Suprapubic skin (tissue), 4 donors: ENCODE measurements at places on chromosomes 16 and 17. TPM values are rescaled to one million over a fixed set of nuclear protein-coding genes. Genes with fewer than 3 reads are reported as not detected.
A peak's percentile ranks its signal among the peaks of the same experiment; 100 is the strongest.

The DBNDD1 gene
- 2.1 TPM for total RNA-seq

DNA sequence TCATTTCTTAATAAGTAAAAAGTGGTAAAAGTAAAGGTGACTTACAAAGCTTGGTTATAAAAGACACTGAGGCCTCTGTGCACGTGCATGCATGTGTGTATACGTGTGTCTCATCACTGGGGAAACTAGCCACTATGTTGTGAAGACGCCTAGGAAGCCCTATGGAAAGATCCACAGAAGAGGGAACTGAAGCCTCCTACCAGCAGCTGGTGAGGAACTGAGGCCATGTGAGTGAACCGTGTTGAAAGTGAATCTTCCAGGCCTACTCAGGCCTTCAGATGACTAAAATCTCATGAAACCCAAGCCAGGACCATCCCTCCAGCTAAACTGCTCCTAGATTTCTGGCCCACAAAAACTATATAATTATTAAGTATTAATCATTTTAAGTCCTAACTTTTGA is 23.7 kb downstream of the PHLPP2 start:
- H3K27ac ChIP-seq, result no peak overlapping the region
- no peak overlapping the region for H3K4me3 ChIP-seq
- H3K36me3 ChIP-seq, result peaks cover 8% of the 10 kb centered on the region
- DNase-seq, result no peak
- no peaks in the 10 kb centered on the region for H3K27me3 ChIP-seq

DNA sequence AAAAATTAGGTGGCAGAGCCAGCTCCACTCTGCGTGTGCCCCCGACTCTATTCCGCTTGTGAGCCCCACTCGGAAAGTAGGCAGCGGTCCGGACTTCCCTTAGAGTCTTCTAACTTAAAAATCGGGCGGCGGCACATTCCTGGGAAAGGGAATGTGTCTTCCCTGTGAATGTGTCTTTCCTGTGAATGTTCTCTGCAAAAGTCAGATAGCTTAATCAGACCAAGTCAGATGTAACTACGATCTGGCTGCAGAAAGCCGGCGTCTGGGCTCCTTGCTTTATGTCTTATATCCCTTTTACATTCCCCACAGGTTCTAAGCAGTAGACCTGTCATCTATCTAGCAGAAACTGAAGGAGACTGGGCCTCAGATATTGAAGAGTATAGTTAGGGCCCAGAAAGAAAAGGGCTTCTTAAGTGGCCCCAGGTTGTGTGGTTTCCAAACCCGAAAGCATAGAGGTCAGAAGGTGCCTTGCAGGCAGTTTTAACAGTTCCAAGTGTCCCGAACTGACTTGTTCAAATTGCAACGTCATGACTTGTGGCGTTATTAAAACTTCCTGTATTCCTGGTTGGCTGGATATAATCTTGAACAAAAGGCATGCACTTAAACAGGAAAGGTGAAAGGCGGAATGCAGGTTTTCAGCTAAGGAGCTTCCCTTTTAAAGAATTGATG is 601 bp downstream of the PHKB start:
- H3K27me3 ChIP-seq, result no peaks in the 10 kb centered on the region
- no peak for DNase-seq
- H3K4me1 ChIP-seq, result peaks cover 50% of the 10 kb centered on the region
- peak overlapping the region; percentile 95 for H3K4me3 ChIP-seq

The PSMC3IP gene
- total RNA-seq, result 2.3 TPM

The GRB7 gene
- total RNA-seq, result 72.1 TPM

The OR1A1 gene
- total RNA-seq, result not detected

DNA sequence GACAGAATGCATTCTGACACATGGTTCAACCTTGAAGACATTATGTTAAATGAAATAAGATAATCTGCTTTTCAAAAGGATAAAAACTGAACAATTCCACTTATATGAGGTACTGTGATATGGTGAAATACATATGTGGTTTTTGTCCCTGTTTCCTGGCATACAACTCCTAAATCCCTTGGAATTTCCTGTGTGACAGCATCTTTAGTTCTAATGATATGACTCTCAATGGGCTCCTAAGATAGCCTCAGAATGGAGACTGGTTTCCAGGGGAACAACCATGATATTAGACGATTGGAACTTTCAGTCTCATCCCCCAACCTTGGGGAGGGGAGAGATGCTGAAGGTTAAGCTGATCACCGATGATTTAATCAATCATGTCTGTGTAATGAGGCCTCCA is 37.7 kb upstream of the PHLPP2 start:
- no peaks in the 10 kb centered on the region for H3K27me3 ChIP-seq
- no peak overlapping the region for H3K4me3 ChIP-seq
- H3K36me3 ChIP-seq, result peaks cover 71% of the 10 kb centered on the region

DNA sequence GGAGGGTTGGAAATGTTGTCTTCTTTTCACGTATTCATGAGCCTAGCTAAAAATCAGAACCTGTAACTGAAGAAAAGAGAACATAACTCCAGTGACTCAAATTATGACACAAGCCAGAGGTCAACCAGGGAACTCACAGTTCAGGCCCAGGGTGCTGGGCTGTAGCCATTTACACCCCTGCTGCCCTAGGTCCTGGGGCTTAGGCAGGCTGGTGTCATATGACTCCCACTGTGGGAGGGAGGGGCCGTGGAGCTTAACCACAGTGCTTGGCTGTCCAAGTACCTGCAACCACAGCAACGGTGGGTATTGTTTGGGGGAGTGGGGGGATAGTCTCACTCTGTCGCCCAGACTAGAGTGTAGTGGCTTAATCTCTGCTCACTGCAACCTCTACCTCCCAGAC is 71.1 kb upstream of the AMZ2 start:
- peaks cover 3% of the 10 kb centered on the region for H3K4me1 ChIP-seq
- DNase-seq, result no peak
- H3K4me3 ChIP-seq, result no peak overlapping the region
- no peaks in the 10 kb centered on the region for H3K27me3 ChIP-seq
- H3K27ac ChIP-seq, result no peak overlapping the region
- H3K36me3 ChIP-seq, result no peaks in the 10 kb centered on the region

- H3K27ac ChIP-seq, result no peak overlapping the region
- H3K36me3 ChIP-seq, result no peaks in the 10 kb centered on the region
- no peak overlapping the region for H3K4me3 ChIP-seq
- no peaks in the 10 kb centered on the region for H3K4me1 ChIP-seq
- DNase-seq, result no peak
- peaks cover 3% of the 10 kb centered on the region for H3K27me3 ChIP-seq
Observed at GRCh38 chr16:77910021-77910420, 112.3 kb upstream of the CLEC3A start.

- no peak for DNase-seq
- no peaks in the 10 kb centered on the region for H3K36me3 ChIP-seq
- no peaks in the 10 kb centered on the region for H3K4me1 ChIP-seq
- no peak overlapping the region for H3K4me3 ChIP-seq
- H3K27me3 ChIP-seq, result no peaks in the 10 kb centered on the region
Observed at GRCh38 chr17:27657620-27658019, 26.6 kb downstream of the LGALS9 start.
